ENCODE measurements at places on chromosomes 2 and 18. TPM values are rescaled to one million over a fixed set of nuclear protein-coding genes. Genes with fewer than 3 reads are reported as not detected.

- DNase-seq, result no peak
Observed at GRCh38 chr2:151632993-151633565, 101.2 kb downstream of the NEB start.

DNA sequence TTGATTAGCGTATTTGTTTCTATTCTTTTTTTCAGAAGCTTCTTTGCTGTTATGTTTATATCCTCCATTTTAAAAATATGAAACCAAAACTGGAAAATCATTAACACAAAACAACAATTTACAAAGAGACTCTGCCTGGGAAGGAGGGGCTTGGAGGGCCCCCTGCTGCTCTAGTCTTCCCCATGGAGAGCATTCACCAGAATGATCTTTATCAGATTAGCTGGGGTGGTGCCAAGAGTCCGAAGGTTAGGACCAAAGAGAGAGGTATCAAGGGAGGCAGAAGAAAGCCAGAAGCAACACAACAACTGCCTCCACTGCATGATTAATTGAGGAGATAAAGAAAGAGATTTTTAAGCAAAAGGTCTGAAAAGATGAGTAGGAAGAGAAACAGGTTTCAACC, 218.6 kb downstream of the IRS1 start:
- DNase-seq, result no peak

GRCh38 chr2:66164470-66164869, 270.5 kb upstream of the MEIS1 start:
- no peak for DNase-seq

- peak; percentile 89 for DNase-seq
Observed at GRCh38 chr18:23259701-23260681, 124.7 kb downstream of the CABLES1 start.

GRCh38 chr2:65607662-65608305, 175.4 kb upstream of the SPRED2 start:
- no peak for DNase-seq

DNA sequence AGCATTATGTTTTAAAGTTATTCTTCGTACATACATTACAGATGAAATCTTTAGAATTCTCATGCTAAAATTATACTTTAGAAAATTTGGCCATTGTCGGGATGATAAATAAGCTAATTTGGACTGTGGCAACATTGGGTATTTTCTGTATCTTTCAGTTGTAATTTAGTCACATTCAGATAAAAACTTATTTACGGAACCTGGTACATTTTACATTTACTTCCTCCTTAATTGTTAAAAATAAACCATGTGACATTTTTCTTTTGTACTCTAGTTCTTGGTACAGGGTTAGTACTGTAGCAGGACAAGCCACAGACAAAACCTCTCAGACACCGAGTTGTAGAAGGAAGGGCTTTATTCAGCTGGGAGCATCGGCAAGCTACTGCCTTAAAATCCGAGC, 4.2 kb downstream of the CNDP2 start:
- DNase-seq, result no peak

The SEH1L gene
- 53.0 TPM for total RNA-seq

DNA sequence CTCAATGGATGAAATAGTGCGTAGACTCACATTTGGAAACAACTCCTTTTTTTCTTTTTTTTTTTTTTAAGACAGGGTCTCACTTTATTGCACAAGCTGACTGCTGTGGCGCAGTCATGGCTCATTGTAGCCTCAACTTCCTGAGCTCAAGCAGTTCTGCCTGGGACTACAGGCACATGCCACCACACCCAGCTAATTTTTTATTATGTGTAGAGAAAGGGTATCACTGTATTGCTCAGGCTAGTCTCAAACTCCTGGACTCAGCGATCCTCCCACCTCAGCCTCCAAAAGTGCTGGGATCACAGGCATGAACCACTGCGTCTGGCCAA, 17.4 kb downstream of the HAT1 start:
- no peak for DNase-seq

The NOSTRIN gene
- total RNA-seq, result 0.25 TPM

DNA sequence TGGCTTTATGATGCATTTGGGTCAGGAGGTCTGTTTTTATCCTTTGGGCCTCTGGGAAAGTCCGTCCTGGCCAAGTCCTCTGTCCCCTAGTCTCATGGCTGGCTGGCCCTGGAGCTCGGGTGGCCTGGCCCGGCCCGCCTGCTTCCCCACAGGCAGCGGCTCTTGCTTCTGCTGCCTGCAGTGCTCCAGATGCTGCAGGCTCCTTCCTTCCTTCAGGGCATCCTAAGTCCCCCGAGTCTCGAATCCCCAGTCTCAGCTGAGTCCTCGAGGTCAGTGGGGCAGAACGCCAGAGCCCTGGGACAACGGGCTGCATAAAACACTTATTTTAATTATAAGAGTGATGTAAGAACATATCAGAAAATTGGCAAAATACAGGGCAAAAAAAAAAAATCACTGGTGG, 71.2 kb downstream of the HPCAL1 start:
- no peak for DNase-seq

DNA sequence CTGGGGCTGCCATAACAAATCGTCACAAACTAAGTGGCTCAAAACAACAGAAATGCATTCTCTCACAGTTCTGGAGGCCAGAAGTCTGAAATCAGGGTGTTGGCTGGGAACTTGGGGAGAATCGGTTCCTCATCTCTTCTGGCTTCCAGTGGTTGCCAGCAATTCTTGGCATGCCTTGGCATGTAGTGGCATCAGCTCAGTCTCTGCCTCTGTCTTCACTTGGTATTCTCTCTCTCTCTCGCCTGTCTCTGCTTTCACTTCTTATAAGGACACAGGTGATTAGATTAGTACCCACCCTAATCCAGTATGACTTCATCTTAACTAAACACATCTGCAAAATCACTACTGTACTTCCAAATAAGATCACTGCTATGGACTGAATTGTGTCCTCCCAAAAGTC, 695.4 kb upstream of the ID2 start:
- no peak for DNase-seq

DNA sequence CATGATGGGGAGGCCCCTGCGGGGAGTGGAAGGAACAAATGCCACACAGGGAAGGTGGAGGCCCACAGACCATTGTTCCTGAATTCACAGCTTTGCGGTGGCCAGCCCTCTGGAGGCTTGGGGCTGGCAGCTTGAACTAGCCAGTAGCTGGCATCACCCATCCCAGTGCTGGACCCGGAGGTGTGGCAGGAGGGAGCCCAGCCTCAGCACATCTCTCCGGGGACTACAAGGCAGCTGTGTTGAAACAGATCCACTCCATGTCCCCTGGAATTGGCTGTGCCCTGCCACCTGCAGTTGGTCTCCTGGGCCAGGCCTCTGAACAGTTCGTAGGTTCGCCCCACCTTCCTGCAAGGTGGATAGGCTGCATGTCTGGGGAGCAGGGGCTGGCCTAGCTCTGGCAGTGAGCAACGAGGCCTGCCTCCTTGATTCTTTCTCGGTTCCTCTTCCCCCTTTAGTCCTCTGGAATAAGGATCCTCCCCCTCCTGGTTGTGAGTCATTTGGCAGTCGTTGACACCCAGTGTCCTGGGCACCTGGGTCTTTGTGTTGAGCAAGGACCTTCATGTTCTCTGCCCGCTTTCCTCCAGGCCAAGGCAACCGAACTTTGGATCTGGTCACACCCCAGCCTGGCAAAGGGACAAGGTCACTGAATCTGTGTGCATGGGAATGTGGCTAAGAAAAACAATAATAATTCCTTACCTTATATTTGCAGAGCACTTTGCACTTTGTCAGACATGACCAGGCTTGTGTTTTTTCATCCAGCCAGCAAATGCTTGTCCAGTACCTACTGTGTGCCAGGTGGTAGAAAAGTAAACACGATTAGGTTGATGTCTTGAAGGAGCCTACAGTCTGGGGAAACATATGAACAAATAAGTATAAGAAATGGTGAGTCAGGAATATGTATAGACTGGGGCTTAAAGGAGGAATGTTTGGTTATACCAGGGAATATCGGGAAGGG, 55.0 kb upstream of the MCFD2 start:
- DNase-seq, result peak; percentile 26

- DNase-seq, result no peak
Observed at GRCh38 chr2:239152239-239152915, 248.4 kb downstream of the HDAC4 start.

DNA sequence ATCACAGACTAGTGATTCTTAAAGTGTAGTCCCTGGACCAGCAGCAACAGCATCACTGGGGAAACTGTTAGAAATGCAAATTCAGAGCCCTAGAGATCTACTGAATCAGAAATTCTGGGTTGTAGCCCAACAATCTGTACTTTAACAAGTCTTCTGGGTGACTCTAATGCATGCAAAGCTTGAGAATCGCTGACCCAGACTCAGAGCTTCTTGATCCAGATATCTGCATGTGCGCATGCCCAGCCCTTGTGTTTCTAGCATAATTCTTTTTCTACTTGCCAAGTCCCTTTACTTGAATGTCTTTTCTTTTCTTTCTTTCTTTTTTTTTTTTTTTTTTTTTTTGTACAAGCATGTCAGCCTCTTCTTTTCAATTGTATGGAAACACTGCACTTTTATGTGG, 60.4 kb downstream of the FIGN start:
- DNase-seq, result no peak

DNA sequence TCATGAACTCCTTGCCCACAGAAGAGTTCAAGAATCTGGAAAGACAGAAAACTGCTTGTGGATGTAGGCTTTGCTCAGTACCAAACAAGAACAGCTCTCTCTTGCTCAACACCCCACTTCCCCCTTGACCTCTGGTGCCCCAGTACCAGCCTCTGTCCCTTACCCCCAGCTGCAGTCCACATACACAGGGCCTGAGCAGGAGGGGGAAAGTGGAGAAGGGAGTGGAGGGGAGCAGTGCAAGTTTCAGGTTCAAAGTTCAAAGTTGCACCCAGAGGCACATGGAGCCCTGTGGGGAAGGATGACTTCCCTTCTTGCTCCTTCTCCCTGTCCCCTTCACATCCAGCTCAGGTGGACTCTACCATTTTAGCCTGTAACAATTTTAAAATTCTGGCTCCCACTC, 61.1 kb upstream of the LPIN2 start:
- no peak for DNase-seq

DNA sequence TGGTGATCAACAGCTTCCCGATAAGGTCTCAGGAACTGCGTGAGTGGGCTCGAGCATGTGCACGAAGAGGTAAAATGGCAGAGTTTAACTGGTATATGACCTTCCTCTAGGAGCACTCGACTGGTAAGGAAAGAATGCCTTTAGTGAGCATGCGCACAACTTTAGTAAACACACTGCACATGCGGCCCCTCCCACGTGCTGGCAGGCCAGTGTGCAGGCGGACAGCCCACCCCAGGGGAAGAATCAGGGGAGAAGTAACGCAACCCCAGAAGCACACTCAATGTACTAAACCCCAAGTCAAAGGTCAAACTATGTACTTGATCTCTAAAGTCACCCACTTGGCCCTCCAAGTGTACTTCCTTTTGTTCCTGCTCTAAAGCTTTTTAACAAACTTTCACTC, 28.7 kb upstream of the SLC25A52 start:
- no peak for DNase-seq

The MAL gene
- total RNA-seq, result not detected

The MSH2 gene
- 44.1 TPM for total RNA-seq

GRCh38 chr2:37881397-37881796, 43.7 kb upstream of the RMDN2 start:
- DNase-seq, result no peak

- peak; percentile 27 for DNase-seq
Observed at GRCh38 chr2:58614219-58614618, 373.1 kb upstream of the FANCL start.

DNA sequence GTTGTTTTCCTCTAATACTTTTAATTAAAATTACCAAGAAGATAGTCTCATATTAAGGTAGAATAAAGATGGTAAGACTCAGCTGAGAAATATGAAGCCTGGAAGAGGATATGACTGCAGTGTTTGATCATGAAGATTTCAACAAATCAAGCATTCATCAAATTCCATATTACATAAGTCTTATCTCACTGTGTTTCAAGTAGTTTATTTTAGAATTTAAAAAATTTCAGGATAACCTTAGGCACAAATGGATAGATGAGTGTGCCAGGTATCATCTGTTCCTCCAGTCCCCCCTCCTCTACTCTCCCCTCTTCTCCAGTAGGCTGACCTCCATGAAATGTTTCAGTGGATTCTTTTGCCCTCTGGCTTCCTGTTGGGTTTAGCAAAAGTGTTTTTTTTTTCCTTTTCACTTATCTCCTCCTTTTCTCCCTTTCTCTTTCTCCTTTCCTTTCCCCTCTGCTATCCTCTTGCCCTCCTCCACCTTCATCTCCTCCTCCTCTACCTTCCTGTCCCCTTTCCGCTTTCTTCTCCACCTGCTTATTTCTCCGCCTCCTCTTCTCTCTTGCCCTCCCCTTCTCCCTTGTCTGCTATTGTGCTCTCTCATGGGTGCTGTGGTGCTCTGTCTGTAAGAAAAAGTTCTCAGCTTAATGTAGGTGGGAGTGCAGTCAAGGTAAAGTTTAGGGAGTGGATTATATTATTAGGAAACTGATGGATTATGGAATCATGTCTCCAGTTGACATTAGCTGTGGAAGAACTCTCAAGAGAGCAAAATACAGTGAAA, 72.8 kb downstream of the ABI2 start:
- no peak for DNase-seq

DNA sequence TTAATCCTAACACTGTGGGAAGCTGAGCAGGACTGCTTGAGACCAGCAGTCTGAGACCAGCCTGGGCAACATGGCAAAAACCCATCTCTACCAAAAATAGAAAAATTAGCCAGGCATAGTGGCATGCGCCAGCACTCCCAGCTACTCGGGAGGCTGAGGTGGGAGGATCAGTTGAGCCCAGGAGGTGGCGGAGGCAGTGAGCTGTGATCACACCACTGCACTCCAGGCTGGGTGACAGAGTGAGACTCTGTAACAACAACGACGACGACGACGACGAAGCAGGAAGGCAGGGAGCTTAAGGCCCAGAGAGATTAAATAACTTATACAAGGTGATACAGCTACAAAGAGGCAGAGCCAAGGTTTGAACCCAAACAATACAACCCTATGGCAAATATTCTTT, 37.3 kb downstream of the CFAP36 start:
- no peak for DNase-seq

The PUM2 gene
- 12.6 TPM for total RNA-seq

GRCh38 chr2:183242937-183243336, 118.7 kb downstream of the NUP35 start:
- no peak for DNase-seq

DNA sequence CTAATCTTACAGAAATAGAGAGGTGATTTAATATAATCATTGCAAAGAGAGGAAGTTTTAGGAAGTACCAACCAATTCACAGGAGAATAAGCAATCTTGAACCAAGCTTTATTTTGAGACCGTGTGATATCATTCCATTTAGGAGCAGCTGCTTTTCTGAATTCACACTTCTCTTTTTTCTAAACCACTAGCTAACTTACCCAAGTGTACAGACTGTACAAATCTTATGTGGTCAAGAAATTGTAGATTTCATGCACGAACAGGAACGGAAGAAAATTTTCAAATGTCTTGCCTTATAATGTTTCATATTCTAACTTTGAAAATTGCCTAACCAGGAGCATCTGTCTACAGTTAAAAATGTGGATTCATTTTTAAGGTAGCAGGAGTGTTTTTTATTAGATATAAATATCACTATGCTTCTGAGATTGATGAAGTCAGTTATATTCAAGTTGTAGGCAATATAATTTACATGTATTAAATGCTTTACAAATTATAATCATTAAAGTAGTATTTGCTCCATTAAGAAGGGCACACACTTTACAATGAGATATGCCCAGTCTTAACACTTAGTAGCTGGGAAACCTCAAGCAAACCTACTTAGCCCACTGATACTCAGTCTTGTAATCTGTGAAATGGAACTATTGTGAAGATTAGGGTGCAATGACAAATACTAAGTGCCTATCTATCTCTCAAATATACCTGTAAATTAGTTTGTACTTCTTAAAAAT, 302.2 kb upstream of the STON1 start:
- no peak for DNase-seq

- DNase-seq, result no peak
Observed at GRCh38 chr2:189659734-189660133, 1.5 kb upstream of the ASNSD1 start.

Data from H4 (cell line).